ENCODE measurements at places on chromosomes 13 and 19. TPM values are rescaled to one million over a fixed set of nuclear protein-coding genes. Genes with fewer than 3 reads are reported as not detected.

- DNase-seq, result no peak
Measured at GRCh38 chr13:32267836-32268439, 47.2 kb downstream of the ZAR1L start.

The SLAIN1 gene
- total RNA-seq, result 3.4 TPM

The GJA3 gene
- total RNA-seq, result 0.72 TPM

DNA sequence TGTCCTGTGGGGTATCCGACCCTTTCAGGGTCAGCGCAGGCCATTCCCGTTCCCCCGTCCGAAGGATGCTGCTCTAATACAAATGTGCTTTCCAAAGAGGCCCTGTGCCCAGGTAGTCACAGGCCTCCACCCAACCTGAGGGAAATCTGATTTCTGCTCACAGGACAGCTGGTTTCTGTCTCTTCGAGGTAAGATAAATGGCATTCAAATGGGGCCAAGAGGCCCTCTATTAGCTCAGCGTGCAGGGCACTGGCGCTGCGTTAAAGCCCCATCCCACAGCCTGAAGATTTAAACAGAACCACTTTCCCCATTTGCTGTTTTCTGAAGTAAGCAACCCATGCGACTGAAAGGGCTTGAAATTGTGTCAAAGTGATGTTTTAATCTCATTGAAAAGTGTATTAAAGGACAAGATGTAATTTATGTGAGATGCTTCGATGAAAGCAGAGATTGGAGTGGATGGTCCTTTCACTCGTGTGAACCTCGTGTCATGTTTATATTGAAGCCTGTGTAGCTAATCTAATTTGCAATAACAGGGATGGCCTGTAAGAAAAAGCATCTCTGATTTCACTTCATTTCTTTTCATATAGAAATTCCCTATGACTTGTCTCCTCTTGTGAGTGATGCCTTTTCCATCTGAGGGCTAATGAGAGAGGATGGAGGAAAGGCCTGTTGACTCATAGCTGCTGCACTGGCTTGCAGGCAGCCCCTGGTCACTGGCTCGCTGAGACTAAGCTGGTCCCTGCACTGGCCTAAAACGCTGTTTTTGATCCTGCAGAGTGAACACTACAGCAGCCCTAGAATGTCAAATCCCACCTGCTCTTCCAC lies 7.3 kb upstream of the SOX1 start:
- no peak for DNase-seq

The ZNF805 gene
- 23.8 TPM for total RNA-seq

DNA sequence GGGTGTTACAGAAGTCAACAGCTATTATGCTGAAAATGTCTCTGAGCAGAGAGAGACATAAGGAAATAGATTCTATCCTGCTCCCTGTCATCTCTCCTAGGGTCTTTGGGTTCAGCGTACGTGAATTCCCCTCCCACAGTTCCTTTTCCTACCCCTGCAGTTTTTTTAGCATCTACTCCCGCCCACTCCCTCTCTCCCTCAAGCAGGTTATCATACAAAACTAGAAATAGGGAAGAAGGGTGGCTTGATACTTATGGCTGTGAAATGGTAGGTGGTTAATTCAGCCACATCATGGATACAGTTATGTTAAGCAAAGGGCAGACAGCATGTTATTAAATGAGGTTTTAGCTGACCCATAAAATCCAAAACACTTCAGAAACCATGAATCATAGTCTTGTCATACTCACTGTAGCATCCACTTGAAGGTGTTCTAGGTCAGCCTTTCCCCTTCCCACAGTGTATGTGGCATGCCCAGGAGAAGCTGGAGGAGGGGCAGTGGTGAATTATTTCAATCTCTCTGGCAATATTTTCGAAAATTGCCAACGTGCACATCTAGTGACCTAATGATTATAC lies 236.8 kb upstream of the SERP2 start:
- DNase-seq, result peak; percentile 76

The ODAD3 gene
- 0.62 TPM for total RNA-seq

GRCh38 chr13:64538711-64539110 lies 2691.4 kb downstream of the PCDH9 start:
- no peak for DNase-seq

GRCh38 chr19:6100284-6100915 lies 9.9 kb downstream of the RFX2 start:
- DNase-seq, result no peak

The CCNA1 gene
- 0.91 TPM for total RNA-seq

DNA sequence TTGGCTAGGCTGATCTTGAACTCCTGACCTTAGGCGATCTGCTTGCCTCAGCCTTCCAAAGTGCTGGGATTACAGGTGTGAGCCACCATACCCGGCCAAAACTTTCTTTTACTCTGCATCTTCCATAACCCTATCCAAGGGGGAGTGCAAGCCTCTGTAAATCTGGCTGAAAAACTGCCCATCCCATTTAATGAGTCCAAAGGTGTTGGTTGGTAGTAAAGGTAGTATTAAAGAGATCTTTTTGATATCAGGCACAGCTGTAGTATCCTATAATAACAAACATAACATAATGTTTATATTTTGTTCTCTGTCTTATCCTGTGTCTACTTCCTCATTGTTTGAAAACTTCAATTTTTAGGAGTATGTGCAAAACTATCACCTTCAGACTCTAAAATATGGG lies 559.8 kb upstream of the ATXN8OS start:
- no peak for DNase-seq

GRCh38 chr13:110367620-110368019 lies 60.5 kb downstream of the COL4A2 start:
- DNase-seq, result no peak

The DCT gene
- 0.05 TPM for total RNA-seq

DNA sequence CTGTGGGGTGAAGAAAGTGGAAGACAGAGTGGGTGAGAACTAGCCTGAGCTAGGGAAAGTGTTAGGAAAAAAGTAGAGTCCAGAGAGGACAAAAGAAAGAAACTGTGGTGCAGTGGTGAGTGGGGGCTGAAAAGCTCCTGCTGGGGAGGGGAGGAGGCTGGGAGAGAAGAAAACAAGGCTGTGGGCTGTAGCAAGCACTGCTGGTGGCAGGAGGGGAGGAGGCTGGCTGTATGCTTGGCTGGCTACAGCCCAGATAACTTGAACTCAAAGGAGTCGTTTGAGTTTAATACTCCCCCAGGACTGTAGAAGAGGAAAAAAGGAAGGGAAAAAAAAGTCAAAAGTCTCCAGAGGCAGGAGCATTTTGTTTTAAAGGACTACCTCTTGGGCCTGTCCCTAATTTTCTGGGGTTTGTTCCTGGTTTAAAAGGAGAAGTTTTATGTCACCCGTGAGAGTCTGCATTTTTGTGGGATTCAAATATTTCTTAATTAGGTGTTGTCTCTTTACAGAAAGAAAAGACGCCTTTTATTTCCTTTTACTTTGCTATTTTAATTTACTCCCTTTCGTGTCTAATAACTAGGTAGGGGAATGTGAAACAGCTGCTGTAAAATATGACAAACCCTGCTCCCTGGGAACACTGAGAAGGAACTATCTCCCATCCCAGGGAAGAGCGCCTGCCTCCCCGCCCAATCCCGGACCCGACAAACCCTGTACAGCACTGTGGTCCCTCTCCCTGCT lies 21.7 kb downstream of the ZIC5 start:
- DNase-seq, result no peak

Data from astrocyte (in vitro differentiated cells and primary cell).